ENCODE measurements at places on chromosomes 3 and 15.

DNA sequence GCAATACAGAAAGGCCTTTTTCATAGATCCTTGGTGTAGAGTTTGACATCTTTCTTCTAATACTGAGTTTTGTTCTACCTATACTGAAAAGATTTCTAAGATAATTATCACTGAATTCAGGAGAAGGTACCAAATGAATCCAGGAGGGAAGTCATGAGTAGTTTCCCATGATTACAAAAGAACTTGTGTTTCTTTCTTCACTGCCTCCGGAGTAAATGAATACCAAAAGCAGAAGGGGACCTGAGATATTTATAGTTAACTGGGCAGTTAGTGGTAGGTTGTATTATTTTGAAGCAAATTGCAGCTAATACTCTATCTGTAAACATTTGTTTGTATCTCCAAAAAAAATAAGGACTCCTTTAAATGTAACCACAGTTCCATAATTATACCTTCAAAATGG is 175.4 kb downstream of the SUCNR1 start:
- no peak for DNase-seq

DNA sequence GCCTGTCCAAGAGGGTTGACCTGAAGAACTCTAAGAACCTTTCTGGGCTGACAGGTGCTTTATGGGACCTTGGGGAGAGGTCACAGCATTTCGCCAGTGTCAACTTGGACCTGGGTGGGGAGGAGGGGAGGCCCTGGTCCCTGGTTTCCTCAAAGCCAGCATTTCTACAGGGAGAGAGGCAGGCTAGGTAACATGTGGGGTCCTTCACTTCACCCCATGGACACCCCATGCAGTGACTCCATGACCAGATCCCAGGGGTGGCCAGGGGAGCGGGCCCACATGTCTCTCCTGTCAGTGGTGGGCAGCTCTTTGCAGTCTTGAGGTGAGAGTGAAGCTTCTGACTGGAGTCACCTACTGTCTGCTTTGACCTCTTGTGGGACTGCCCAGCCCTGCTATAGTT is 35.8 kb downstream of the GOLGA6L10 start:
- DNase-seq, result no peak

DNA sequence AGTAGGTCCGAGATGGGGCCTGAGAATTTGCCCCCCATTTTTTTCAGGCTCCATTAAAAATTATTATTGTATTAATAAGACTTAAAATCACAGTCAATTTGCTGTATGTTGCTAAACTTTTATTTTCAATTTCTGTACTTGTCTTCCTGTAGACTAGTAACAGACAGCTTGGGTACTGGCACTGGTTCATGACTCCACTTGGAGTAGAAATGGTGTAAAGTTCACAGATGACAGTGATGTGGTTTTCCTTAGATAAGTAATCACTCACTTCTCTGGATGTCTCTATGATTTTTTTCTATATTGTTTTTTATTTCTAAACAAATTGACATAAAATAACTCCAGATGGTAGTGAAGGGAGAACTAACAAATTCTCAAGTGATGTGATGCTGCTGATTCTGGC is 15.6 kb upstream of the ZNF80 start:
- no peak for DNase-seq

GRCh38 chr3:196344663-196345062 is 6.5 kb upstream of the TM4SF19 start:
- no peak for DNase-seq

GRCh38 chr3:37221407-37221806 is 47.0 kb upstream of the LRRFIP2 start:
- no peak for DNase-seq

DNA sequence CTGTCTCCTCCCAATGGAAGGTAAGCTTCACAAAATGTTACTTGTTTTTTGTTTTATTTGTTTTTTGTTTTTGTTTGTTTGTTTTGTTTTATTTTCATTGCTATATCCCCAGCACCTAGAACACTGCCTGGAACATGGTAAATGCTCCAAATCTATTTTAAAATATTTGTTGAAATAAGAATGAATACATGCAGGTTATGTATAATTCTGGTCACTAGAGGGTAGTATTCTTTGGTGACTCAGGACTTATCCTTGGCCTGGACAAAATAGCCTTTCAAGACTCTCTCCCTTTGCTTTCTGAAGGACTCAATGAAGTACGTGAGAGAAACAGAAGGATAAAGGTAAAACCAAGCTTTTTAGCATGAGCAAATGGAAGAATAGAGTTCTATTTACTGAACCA is 46.9 kb upstream of the PPP2R3A start:
- DNase-seq, result no peak

Data from stimulated activated CD4-positive, alpha-beta T cell treated with anti-CD3 and anti-CD28 coated beads, Interleukin-12 subunit alpha, Interleukin-12 subunit beta, amount 100 ng/mL, for 24 hours (primary cell).